ENCODE measurements at places on chromosomes 4 and X.

DNA sequence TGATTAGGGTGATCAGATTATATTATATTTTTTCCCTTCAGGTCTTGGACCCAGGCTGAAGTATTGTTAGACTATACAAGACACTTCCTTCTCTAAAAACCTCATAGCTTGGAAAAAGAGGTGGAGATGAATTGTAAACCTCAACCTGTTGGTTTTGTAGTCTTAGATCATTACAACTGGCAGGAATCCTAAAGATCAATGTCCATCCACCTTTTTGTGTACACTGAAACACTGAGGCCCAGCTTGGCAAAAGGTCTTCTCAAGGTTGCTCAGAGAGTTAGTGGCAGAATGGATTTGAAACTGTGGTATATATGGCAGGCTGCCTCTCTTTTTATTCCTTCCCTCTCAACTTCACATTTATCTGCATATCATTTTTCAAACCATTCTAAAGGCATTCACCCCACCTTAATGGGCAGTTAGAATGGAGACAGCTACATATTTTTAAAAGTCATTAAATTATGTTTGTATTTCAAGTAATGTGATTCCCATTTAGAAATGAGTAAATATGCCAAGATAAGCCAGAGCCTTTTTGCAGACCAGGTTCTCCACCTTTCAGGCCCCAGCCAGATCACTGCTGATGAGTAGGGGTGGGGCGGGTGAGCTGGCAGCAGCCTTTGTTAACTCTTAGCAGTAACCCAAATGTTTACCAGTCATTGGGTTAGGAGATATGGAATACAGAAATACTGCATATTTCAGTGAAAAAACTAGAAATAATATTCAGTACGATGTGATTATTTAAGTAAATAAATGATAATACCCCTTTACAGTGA, 243.2 kb upstream of the F9 start:
- no peak for DNase-seq

GRCh38 chr4:139825523-139826014, 159.9 kb downstream of the MGST2 start:
- DNase-seq, result no peak

DNA sequence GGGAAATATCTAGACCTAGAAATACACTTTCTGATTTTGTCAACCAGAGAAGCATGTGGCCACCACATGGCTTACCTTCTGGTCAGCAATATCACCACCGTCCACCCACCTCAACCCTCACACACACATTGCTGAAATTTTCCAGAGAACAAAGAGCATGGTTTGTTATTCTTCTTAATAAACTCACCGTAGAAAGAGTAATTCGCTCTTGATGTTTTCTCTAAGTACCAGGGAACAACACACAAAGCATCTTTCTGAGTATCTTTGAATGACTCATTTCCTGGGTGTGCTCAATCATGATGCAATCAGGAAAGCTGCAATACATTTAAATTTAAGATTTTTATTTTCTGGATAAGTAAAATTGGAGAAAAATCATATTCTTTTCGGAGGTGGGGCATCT, 24.7 kb upstream of the LRAT start:
- peak; percentile 16 for DNase-seq

- DNase-seq, result no peak
Observed at GRCh38 chrX:47502316-47503125, 19.5 kb upstream of the ZNF41 start.

GRCh38 chr4:153745651-153746050, 14.2 kb downstream of the RNF175 start:
- no peak for DNase-seq

- DNase-seq, result no peak
Observed at GRCh38 chr4:96312046-96312685, 472.3 kb downstream of the PDHA2 start.

- DNase-seq, result no peak
Observed at GRCh38 chr4:6085028-6085690, 66.9 kb upstream of the C4orf50 start.

GRCh38 chr4:8745826-8746225, 125.8 kb downstream of the HMX1 start:
- no peak for DNase-seq

DNA sequence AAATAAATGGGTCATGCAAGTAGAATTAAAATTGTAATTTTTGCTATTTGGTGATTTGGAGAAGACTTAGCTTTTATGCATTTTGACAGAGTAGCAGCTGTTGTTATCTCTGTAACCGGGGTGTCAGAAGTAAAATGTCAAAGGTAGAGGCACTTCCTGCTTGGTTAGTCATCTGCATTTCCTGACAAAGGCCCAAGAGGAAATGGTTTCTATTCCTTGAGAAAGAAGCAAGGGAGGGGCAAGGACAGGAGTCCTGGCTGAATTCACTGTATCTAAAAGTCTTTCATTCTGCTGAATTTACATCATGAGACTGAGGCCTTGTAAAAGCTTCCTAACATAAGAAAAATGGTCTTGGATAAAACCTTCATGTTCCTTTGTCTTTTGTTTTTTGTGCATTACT, 550.9 kb upstream of the BOD1L1 start:
- DNase-seq, result peak; percentile 14

DNA sequence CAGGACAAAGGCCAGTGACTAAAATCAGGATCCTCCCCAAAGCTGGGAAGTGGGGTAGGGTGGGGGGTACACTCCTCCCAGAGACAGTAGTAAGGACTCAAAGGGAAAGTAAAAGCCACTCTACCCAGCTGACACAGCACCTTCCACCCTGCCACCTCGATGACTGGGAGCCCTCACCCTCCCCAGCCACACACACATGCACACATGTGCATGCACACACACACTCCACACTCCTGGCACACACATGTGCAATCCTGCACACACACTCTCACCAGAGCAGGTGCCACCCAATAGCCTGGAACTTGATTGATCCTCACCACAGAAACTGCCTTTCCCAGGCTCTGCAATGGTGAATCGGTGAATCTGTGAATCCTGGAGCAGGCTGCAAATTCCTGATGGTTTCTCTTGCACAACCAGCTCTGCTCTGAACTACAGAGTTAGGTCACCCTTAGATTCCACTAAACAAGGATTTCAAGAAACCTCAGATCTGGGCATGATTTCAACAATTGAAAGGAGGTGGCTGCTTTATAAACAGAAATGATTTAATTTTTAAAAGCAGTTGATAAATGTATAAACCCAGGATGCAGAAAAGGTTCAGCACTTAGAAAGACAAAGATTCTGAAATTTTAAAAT, 21.5 kb downstream of the AMOT start:
- DNase-seq, result peak; percentile 67

GRCh38 chr4:80931631-80932081, 98.9 kb upstream of the BMP3 start:
- no peak for DNase-seq

DNA sequence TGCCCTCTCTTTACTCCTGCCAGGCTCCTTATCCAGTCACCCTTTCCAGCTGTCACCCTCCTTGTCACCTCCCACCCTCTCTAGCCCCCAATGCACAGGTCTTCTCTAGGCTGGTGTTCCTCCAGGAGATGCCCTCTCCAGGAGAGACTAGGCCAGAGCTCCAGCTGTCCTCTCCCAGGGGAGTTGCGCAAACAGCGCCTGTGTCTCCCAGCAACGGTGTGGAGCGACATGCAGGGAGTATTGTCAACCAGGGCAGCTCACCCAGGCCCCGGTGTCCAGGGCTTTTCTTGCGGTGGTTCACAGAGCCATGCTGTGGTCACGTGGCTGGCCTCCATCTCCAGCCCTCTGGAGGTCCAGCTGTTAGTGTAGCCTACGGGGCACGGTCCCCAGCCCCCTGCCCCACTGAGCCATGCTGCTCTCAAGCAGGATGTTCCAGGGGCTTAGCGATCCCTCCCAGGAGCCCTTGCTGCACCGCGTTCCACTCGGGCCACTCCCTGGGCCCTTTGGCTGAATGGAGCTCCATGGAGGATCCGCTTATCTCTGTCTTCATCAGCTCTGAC, 34.8 kb downstream of the CCNQ start:
- DNase-seq, result no peak

- peak; percentile 76 for DNase-seq
Observed at GRCh38 chr4:175308236-175308635, 390.1 kb downstream of the ADAM29 start.

GRCh38 chrX:153767674-153768055, 3.6 kb downstream of the PLXNB3 start:
- DNase-seq, result no peak

GRCh38 chrX:102745857-102746584, 25.5 kb downstream of the GPRASP3 start:
- peak; percentile 27 for DNase-seq

GRCh38 chr4:7513671-7514070, 78.9 kb upstream of the PSAPL1 start:
- peak; percentile 39 for DNase-seq

GRCh38 chr4:139018971-139019758, 3.6 kb downstream of the NOCT start:
- DNase-seq, result no peak

- no peak for DNase-seq
Observed at GRCh38 chrX:107448625-107448997, 841 bp upstream of the FRMPD3 start.

DNA sequence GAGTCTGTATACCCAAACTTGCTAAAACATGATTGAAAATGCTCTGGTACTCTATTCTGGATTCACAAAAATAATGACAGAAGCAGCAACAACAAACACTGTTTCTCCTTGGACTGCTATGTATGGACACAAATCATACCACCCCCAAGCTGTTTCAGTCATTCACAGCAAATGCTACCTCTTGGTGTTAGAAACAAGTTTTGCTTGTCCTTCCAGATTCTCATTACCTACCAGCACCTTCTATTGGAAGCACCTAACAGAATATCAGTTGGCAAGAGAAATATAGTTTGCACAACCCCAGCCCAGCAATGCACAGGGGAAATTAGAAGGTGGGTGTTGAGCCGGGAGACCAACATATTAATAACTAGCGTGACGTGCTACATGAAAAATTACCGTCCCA, 1950.9 kb downstream of the C4orf33 start:
- DNase-seq, result no peak

- no peak for DNase-seq
Observed at GRCh38 chrX:65910899-65911298, 129.0 kb downstream of the VSIG4 start.

Measured in ACHN (cell line).